Memory B cell (primary cell): ENCODE measurements at places on chromosomes 16 and 17.

GRCh38 chr16:30846649-30847402 lies 47.1 kb downstream of the BCL7C start:
- DNase-seq = no peak

DNA sequence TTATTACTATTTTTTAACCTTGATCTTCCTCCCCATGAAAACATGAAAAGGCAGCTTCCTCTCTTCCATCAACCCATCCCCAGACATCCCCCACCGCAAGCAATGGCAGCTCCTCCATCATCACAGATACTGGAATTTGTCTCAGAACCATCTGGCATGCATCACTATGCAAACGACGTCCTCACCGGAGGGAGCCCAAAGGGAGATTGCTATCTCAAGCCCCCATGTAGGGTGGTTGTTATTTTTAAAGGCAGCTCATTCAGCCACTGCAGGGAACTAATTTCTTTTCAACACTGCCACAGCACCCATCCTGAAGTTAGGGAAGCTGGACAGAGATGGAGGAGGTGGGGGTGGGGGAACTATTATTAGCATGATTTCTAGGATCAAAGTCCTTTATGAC lies 222.5 kb downstream of the FOXL1 start:
- no peak for DNase-seq

DNA sequence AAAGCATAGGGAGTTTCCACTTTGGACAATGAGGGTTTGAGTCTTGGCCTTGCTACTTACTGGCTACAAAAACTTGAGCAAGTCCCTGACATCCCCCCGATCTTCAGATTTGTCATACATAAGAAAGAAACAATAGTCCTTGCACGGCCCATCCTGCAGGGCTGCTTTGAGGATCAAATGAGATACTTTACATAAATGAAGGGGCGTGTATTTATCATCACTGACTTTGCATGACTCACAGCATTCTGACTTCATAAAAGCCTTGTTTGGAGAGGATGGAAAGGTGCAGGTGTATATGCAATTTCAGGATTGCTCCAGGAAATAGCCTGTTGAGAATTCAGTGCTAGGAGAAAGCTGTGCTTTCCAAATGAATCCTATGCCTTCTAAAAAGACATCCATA lies 465.0 kb upstream of the MAF start:
- no peak for DNase-seq

GRCh38 chr17:72591289-72592241 lies 470.7 kb downstream of the SOX9 start:
- DNase-seq = no peak

DNA sequence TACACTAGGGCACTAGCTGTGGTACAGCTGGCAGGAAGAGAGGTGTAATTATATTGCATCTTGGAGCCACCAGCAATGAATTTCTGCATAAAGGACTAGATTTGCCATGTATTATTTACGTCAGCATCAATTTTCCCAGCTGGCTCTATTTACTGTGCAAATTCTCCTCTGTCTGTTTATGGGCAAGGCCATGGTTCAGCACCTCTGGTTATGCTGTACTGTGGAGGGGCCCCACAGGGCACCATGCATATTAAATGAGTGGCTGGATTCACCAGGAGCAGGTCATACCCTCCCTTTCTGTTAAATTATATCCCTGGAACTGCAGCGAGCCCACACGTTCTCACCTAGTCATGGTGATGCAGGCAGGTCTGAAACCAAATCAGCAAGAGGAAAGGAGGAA lies 19.8 kb downstream of the RAD51D start:
- no peak for DNase-seq

- peak; percentile 45 for DNase-seq
These were observed 858 bp downstream of the MMD start for GRCh38 chr17:55420776-55421178.

GRCh38 chr16:2428051-2428783 lies 1.0 kb upstream of the CCNF start:
- no peak for DNase-seq

GRCh38 chr16:50522324-50522723 lies 25.9 kb upstream of the NKD1 start:
- DNase-seq = no peak

- DNase-seq = no peak
These were observed 102.7 kb downstream of the ABCC6 start for GRCh38 chr16:16120382-16121184.

- no peak for DNase-seq
These were observed 234.8 kb downstream of the GSG1L start for GRCh38 chr16:27828671-27829070.

DNA sequence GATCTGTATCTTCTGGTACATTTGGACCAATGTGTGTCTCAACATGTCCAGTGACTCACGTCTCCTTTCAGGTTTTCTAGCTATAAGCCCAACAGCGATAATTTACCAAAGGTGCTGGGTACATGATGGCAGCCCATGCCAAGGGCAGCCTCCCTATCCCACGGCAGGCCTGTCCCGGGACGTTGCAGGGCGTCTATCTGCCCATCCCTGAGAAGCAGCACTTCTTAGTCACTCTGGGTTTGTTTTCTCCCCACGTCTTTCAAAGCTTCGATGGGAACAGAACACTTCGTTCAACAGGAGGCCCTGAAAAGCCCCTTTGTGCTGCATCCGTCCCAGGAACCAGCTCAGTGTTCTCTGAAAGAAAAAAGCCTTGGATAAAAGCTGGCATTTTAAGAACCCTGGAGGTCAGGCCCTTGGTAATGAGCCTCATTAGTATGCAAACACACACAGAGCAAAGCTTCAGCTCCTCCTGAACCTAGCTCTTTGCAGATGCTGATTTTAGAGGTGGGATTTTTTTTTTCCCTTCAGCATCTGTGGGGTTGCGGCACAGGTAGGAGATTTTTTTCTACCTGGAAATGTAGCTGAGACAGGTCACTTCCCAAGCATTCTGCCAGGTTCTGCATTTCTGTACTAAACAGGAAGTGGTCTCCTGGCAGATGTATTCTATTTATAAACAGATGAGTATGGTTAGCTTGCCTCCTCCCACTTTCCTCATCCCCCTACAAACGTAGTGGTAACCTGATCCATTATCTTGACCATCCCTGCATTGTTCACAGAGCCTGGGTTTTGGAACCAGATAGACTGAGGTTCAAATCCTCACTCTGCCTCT lies 17.5 kb upstream of the MT4 start:
- DNase-seq = no peak

DNA sequence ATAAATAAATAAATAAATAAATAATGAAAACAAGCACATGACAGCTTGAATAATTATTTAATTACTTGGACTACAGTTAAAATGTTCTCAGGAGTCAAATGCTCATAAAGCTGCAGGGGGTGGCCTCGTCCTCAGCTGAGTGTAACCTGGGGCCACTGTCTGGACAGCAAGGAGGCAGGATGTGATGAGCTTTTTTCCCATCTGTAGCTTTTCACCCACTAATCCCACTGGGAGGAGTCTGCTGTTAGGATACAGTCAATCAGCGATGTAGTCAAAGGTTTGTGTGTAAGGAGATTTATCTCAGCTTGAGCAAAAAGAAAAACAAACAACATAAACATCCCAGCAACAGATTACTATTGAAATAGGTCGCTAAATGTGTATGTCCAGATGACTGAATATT lies 22.5 kb downstream of the ZCCHC14 start:
- DNase-seq = no peak

DNA sequence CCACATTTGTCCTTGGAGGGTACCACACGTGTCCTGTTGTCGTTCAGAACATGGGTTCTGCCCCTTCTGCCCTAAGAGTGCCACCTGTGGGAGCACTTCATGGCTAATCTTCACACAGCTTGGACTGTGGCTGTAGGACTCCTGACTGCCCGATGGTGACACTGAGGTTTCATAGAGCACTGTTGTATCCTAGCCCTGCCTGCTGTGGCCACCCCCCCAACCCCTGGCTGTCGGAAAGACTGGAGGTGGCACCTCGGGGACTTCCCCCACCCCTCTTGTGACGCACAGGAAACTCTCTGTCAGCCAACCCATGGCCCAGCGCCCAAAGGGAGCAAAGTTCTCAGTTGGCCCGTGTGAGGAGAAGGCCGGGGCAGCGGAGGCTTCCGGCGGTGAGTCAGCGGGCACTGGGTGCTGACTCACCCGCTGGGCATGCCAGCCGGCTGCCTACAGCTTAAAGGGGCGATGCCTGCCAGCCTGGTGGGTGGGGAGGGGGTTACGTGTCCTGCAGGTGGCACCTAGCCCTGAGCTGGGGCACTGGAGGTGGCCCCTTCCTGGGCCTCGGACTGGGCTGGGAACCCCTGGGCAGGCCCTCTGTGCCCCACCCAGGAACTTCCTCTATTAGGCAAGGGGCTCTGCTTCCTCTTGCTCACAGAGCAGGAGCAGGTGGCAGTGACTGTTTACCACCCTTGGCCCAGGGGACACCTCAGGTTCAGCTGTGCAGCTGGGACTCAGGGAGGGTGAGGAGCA lies 3.4 kb downstream of the MAP2K3 start:
- peak; percentile 88 for DNase-seq

GRCh38 chr17:76149214-76149613 lies 8.2 kb upstream of the FOXJ1 start:
- DNase-seq = no peak

DNA sequence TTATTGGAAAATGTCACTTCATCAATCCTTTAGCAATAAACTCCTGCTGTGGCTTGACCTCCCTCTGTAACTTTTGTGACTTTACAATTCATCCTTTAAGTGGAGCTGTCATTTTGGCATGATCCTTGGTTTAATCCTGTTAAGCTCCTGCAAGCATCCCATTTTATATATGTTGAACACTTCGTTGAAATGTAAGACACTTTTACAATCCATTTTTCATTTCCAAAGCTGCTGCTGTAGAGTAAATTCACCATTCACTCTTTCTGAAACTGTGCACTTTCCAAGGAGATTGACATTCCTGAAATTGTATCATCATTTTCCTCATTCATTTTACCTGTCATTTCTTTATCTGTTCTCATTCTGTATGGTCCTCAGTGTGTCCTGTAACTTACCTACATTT lies 1003.2 kb upstream of the GOT2 start:
- no peak for DNase-seq

DNA sequence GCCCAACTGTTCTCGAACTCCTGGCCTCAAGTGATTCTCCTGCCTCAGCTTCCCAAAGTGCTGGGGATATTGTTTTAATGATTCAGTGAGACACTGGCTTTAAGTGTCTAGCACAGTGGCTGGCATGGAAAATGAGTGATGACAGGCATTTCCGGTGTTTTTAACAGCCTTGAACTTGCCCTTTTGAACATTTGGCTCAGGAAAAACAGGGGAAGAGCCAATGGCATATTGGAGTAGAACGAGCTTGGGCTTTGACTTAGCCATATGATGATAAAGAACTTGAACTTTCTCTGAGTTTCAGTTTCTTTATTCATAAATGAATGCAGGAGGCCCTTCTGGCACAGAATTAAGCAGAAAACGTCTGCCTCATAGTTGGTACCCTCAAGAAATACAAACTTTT lies 145.0 kb upstream of the HS3ST4 start:
- no peak for DNase-seq

- DNase-seq = no peak
These were observed 42.8 kb downstream of the COG7 start for GRCh38 chr16:23410176-23410575.

GRCh38 chr17:76519048-76519966 lies 18.1 kb upstream of the RHBDF2 start:
- no peak for DNase-seq

GRCh38 chr16:46650254-46650623 lies 29.1 kb upstream of the SHCBP1 start:
- no peak for DNase-seq

DNA sequence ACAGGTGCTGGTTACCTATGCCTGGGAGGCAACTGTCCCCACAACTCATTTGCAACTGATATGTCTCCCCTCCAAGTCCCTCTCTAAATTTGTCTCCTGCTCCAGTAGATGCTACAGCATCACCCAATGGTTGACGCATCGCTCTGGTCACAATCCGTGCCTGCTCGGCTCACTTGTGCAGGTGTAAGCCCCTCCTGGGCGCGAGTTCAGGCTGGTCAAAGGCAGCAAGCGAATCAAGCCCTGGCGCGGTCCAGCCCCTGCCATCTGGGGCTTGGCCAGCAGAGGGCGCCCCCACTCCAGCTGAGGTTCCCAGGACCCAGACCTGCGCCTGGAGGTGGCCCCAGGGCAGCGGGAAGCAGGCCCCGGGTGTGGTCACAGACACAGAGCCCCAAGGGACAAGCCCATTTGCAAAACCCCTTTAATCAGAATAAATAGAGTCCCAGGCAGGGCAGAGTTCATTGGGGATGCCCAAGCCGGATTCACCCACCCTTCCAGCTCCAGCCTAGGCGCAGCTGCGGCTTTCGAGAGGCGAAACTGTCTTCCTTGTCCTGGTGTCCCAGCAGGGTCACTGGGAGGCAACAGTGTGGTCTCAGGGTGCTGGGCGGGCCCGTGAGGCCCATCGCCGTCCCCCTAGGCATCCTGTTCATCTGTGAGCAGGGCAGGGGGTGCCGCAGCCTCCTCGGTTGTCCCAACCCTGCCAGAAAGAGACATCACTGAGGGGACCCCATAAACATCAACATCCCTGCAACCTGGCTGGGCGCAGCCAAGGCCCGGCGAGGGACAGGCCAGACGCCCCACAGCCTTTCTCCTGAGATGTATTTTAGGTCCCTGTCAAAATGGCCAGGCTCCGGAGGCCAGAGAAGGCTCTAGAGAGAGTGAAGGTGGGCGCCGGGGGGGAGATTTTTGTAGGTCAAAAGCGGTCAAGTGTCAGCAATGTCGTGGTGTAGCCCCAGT lies 15.8 kb downstream of the TMC6 start:
- DNase-seq = peak; percentile 95

- DNase-seq = peak; percentile 32
These were observed 23.2 kb downstream of the MYH3 start for GRCh38 chr17:10633738-10634379.

GRCh38 chr16:5069854-5070253 lies 1.8 kb upstream of the ALG1 start:
- DNase-seq = no peak

DNA sequence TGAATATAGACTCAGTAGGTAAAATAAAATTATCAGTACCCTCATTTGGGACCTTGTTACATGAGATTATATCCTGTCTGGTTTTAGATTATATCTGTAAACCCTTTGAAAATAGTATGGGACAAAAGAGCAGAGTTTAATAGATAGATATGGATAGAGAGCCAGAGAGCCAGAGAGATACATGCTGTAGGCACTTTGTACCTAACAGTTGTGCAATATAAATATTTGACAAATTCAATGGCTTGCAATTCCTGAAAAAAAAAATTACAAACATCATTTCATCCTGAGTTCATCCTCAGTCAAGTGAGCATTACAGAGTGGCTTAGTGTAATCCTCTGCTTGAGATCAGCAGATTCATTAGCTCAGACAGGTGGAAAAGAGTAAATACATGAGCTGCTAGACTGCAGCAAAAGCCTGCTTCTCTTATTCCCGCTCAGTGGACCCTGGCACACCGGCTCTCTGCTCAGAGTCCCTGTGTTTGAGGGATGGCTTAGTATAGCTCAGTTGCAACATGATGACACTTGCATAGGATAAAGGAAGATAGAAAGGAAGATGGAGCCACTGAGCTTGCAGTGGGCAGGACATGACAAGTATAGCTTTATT lies 931.6 kb upstream of the GOT2 start:
- no peak for DNase-seq

- DNase-seq = peak; percentile 34
These were observed 569 bp downstream of the FLII start for GRCh38 chr17:18257982-18258355.

- peak; percentile 46 for DNase-seq
These were observed 34.4 kb downstream of the DNAH3 start for GRCh38 chr16:21116148-21116693.
